ENCODE measurements at places on chromosomes 7 and 10.
A peak's percentile ranks its signal among the peaks of the same experiment; 100 is the strongest.

GRCh38 chr7:74222851-74223710, 13.3 kb downstream of the LAT2 start:
- no peak for DNase-seq

GRCh38 chr10:111732166-111732785, 451.3 kb downstream of the GPAM start:
- no peak for DNase-seq

DNA sequence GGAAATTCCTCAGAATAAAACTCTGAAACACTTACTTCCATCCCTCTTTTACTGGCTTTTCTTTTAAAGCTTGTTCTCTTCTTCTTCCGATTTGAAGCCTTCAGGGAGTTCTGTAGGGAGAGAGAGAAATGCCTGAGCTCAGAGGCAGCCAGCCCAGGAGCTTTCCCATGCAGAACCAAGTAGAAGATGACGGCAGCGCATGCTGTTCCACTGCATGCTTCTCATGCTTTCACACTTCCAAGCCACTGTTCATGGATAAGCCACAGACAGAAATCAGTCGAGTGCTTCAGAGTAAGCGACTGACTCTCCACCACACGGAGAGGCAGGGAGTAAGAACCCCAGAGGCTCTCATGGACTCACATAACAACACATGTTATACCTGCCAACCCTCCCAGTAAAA, 237.3 kb downstream of the DGKI start:
- DNase-seq, result no peak

GRCh38 chr10:67978749-67979148, 94.3 kb downstream of the SIRT1 start:
- no peak for DNase-seq

DNA sequence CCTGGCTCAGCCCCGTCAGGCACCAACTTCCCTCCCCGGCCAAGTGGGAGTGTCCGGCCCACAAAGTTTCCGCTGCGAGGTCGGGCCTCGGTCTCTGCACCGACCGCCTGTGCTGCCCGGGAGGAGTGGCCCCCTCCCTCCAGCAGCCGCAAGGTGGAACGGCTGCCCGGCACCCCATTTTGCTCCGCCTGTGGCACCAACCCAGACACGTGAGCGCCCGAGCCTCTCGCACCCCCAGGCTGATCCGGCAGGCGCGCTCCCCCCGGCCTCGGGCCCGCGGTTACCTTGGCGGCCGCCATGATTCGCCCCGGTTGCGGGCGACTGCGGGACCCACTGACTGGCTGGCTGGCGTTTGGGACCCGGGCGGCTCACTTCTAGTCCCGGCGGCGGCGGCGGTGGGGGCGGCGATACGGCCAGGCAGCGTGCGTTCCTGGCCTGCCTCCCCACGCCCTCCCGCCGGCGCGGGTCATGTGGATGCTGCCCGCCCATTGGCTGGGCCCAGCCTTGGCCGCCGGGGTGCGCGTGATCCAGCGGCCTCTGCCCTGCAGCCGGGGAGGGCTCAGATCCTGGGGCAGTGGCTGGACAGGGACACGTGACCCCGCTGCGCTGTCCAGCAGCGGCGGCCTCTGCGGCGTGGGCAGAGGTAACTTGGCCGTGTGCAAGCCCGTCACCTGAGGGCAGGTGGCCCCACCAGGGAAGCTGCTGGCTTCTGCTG, at the start of gene SLC25A13:
Gene SLC25A13 (minus strand): TSS at position 441 of the 715 bp plus-strand sequence. CDS start 142 bp downstream, at position 299.
- peak; percentile 90 for DNase-seq

GRCh38 chr10:102040305-102041050, 15.5 kb downstream of the ARMH3 start:
- DNase-seq, result no peak

DNA sequence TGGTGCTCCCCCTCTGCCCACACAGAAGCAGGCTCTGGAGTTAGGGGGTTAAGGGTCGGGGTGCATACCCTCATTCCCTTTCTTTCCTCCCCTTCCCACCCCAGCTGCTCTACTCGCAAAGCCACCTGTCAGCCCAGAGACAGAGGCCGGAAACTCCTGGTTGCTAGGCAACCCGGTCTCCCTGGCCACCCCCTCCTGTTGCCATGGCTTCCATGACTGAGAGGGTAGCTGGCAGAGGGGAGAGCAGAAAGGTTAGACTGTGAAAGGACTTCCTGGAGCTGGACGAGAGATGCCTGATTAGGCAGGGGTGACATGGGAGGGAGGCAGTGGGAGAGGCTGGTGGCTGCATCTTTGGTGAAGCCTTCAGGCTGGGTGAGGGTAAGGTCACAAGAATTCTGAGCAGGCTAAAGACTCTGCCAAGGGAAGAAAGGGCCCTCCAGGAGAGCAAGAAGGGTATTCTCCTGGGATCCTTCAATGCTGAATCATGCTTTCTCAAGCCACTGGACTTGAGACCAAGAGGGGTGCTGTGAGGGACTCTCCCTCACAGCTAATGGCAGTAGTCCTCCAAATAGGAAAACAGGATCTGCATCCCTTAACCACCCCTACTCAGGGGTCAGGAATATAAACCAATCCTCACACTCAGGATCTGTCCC, 5.4 kb downstream of the PSD start:
- DNase-seq, result no peak

GRCh38 chr7:41319581-41319980, 383.3 kb downstream of the INHBA start:
- DNase-seq, result no peak

GRCh38 chr10:109889867-109890266, 33.4 kb downstream of the XPNPEP1 start:
- DNase-seq, result no peak

DNA sequence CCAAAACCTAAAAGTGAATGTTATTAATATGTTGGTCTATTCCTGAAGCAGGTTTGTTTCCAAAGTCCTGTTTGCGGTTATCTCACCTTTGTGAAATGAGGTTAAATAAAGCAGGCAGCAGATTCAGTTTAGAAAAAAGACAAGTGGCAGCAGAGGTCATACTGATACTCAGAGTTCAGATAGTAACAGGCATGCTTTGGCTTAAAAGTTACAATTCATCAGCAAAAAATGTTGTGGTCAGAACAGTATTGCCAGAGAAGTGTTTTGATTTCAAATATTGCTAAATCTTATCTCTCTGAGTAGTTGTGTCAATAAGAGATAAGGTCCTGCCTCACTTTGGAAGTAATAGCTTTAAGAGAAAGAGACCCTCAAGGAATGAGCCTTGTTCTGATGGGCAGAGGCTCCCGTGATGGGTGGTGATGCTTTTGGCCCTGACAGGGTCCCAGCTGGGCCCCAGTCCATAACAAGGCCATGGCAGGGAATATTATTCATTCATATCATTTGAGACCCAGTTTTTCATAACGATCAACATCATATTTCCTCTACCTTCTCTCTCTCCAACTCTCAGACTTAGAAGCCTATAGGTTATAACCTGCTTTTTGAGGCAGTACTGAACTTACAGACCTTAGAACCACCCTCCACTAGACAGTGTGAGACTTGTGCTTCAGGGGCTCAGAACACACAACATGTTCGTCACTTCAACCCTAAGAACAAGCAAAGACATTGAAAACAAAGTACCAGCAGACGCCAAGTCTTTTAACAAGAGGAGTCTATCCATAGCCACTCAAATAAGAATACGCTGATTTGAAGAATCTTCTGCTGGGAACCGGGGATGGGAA, 58.5 kb upstream of the AHR start:
- DNase-seq, result peak; percentile 27

DNA sequence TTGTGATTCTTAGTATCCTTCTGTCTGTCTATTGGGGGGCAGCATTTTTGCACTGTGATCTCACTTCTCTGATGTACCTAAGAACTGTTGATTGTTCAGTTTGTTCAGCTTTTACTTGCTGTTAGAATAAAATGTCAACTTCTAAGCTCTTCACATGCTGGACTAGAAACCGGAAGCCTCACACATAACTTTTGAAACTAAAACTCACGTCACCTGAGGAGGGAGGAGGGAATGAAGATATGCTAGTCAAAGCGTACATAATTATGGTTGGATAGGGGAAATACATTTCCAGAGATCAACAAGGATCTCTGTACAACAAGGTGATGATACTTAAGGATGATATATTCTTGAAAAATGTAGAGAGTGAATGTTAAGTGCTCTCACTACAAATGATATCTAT, 609.7 kb downstream of the INHBA start:
- DNase-seq, result no peak

GRCh38 chr10:119398996-119399395, 143.5 kb downstream of the RGS10 start:
- DNase-seq, result no peak

DNA sequence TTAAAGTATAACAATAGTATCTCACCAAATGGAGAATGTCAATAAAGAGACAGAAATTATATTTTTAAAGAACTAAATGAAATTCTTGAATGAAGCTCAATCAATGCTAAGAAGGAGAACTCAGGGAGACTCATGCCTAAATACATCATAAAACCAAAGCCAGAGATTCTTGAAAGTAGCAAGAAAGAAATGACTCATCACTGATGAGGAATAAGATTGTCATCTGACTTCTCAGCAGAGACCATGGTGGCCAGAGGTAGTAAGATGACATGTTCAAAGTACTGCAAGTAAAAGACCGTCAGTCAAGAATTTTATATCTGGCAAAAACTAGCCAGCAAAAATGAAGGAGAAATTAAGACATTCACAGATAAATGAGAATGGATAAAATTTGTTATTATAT, 399.0 kb downstream of the GRID1 start:
- DNase-seq, result no peak

GRCh38 chr7:43760861-43761260, 2.4 kb downstream of the BLVRA start:
- no peak for DNase-seq

- DNase-seq, result peak; percentile 94
Observed at GRCh38 chr10:72320676-72321247, 34.0 kb downstream of the DNAJB12 start.

DNA sequence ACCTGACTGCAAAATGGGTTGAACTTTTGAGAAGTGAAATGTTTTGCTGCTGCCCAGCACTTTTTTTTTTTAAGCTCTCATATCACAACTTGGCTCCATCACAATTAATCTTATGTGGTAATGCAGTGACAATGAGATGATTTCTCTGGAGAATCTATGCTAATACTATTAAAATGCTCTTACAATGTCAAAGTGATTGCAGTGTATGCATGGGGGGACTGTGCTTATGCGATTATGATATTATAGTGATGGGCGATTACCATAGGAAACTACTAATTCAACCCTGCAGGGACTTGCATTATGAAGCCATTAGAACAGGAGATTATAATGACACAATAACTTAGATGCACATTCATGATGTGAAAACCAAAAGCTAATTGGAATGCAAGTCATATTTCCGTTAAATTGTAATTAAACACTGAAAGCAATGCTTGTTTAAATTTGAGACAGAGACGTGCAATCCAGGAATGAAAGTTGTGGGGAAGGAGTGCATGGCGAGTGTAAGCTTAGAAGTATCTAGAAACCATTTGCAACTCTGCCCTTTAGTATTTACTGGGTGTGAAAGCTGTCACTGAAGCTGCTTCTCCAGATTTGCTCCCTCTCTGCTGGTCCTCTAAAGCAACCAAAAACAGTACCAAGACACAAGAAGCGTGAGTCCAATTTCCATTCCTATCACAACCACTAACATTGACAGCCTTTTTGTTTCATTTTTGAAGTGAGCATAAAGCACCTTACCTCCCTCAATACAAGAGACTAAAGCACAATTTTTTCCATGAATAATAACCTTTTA, 21.6 kb downstream of the PTER start:
- no peak for DNase-seq

GRCh38 chr7:30027065-30027456, 559 bp upstream of the FKBP14 start:
- peak; percentile 77 for DNase-seq

- no peak for DNase-seq
Observed at GRCh38 chr10:33095867-33096815, 138.1 kb upstream of the ITGB1 start.

GRCh38 chr10:60978287-60979115, 34.5 kb upstream of the RHOBTB1 start:
- DNase-seq, result peak; percentile 76

Data from RWPE1 (cell line).